ENCODE measurements at places on chromosomes 12 and 14. TPM values are rescaled to one million over a fixed set of nuclear protein-coding genes. Genes with fewer than 3 reads are reported as not detected.

LGMN gene
- 60.1 TPM for total RNA-seq

NRXN3 gene
- total RNA-seq, result 0.48 TPM

PTPN11 gene
- 82.6 TPM for total RNA-seq

ACIN1 gene
- total RNA-seq, result 102 TPM

KRT80 gene
- 7.2 TPM for total RNA-seq

ABCD4 gene
- total RNA-seq, result 49.3 TPM

SHMT2 gene
- 216 TPM for total RNA-seq

GNB3 gene
- 2.9 TPM for total RNA-seq

PTPRR gene
- total RNA-seq, result 0.38 TPM

ANG gene
- total RNA-seq, result 7.8 TPM

BDKRB2 gene
- total RNA-seq, result 0.38 TPM

PLEKHH1 gene
- 0.33 TPM for total RNA-seq

A2ML1 gene
- not detected for total RNA-seq

SYCP3 gene
- 0.67 TPM for total RNA-seq

TESPA1 gene
- total RNA-seq, result not detected

PLEKHA5 gene
- 12.7 TPM for total RNA-seq

FBLN5 gene
- total RNA-seq, result 0.96 TPM

TMEM229B gene
- under 0.01 TPM for total RNA-seq

CLECL1 gene
- not detected for total RNA-seq

SMCO2 gene
- not detected for total RNA-seq

FAIM2 gene
- total RNA-seq, result not detected

CRIP1 gene
- total RNA-seq, result 1.1 TPM

TMTC2 gene
- 10.1 TPM for total RNA-seq

ASPG gene
- not detected for total RNA-seq

CLEC4D gene
- total RNA-seq, result not detected

TAC3 gene
- not detected for total RNA-seq

MSRB3 gene
- total RNA-seq, result 38.5 TPM

ACTR10 gene
- 36.6 TPM for total RNA-seq

CPNE6 gene
- not detected for total RNA-seq

FOXG1 gene
- not detected for total RNA-seq

RNASE7 gene
- not detected for total RNA-seq

GPRC5D gene
- total RNA-seq, result not detected

HOXC12 gene
- not detected for total RNA-seq

PLEKHG7 gene
- not detected for total RNA-seq

ACOT4 gene
- 0.38 TPM for total RNA-seq

ANKRD52 gene
- 27.5 TPM for total RNA-seq

AVPR1A gene
- total RNA-seq, result not detected

AKAP3 gene
- total RNA-seq, result 0.65 TPM

BCL2L14 gene
- total RNA-seq, result not detected

GTF2H3 gene
- 52.3 TPM for total RNA-seq

KRT6C gene
- not detected for total RNA-seq

SMAGP gene
- 18.6 TPM for total RNA-seq

TEX22 gene
- total RNA-seq, result not detected

TAS2R14 gene
- 2.3 TPM for total RNA-seq

NFE2 gene
- total RNA-seq, result not detected

KRT2 gene
- not detected for total RNA-seq

MYRFL gene
- total RNA-seq, result under 0.01 TPM

PRICKLE1 gene
- total RNA-seq, result 23.5 TPM

SLC41A2 gene
- 4.6 TPM for total RNA-seq

SYNDIG1L gene
- not detected for total RNA-seq

KRT75 gene
- total RNA-seq, result not detected

TSHR gene
- not detected for total RNA-seq

TDRD9 gene
- total RNA-seq, result 1.2 TPM

CYP46A1 gene
- not detected for total RNA-seq

TPH2 gene
- not detected for total RNA-seq

OR4E2 gene
- not detected for total RNA-seq

GALNT8 gene
- total RNA-seq, result 0.33 TPM

All from vein endothelial cell (primary cell).